CD4-positive, alpha-beta T cell (primary cell): ENCODE measurements at places on chromosomes 1 and 21. TPM values are rescaled to one million over a fixed set of nuclear protein-coding genes. Genes with fewer than 3 reads are reported as not detected.

DNA sequence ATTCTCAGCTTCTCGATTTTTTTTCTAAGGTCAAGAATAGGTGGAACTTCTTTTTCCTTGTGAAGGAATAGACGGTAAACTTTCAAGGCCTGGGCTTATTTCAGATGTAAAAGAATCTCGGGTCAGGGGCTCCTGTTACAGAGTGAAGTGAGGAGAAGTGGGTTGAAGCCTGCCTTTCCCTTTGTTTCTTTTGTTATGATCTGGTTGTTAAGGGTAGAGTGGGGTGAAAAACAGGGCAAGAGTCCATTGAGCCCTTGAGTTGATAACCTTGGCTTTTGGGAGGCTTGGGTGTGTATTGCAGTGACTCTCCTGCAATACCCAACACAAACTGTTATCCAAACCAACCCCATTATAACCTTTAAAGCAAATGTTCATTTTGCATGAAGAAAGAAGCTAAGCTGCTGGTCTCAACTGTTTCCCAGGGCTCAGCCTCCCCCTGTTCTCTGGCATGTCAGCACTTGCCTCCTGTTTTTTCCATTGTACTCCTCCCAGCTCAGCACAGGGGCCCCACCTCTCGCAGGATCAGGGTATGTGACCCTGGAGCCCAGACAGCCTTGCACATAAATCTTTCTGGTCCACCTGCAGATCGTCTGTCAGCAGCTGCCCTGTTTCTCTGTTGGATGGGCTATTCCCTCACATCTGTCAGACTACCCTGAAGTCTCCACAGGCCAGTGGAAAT, 102.4 kb downstream of the CACHD1 start:
- no peaks in the 10 kb centered on the region for H3K27me3 ChIP-seq
- no peaks in the 10 kb centered on the region for H3K4me1 ChIP-seq
- no peak overlapping the region for H3K4me3 ChIP-seq
- no peak overlapping the region for H3K27ac ChIP-seq
- H3K36me3 ChIP-seq: no peaks in the 10 kb centered on the region
- no peak for DNase-seq

- no peaks in the 10 kb centered on the region for H3K4me1 ChIP-seq
- H3K36me3 ChIP-seq: no peaks in the 10 kb centered on the region
- H3K4me3 ChIP-seq: no peak overlapping the region
- peak; percentile 14 for DNase-seq
- no peak overlapping the region for H3K27ac ChIP-seq
These were observed 1.1 kb downstream of the TFF2 start for GRCh38 chr21:42349420-42350317.

The HES5 gene
- not detected for total RNA-seq

DNA sequence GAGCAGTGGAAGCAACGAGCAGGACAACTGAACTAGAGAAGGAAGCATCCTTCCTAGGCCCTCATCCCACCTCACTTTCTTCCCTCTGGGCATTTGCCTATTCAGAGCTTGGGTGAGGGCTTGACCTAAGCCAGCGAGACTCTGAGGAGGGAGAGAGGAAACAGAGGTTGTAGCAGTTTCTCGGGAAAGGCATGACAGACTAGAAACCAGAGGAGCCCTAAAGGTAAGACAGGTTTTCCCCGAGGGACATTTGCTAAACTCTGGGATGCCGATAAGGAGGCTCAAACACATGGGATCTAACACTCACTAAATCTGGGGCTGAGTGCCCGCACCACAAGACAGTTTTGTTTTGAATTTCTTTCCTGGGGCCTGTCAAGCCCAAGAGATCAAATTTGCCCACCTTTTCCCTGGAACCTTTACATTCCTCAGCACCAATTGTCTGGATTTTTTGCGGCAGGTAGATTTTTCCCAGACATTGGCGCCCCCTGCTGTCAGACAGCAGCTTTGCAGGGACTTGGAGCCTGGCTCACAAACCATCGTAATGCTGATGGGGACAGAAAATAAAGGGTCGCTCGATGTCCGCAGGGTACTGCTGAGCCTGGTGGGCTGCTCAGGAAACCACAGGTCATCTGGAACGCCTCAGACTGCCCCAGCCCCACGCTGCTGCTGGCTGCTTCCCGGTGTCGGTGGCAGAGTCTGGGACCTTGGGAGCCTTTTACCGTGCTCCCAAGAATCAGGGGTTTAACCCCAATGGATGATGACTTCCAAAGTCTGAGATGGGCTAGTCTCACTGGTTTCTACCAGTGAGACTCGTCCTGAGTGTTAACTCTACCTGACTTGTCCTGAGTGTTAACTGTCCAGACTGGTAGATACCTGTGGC, 23.4 kb upstream of the TSPAN2 start:
- no peak overlapping the region for H3K27ac ChIP-seq
- no peaks in the 10 kb centered on the region for H3K27me3 ChIP-seq
- peak; percentile 56 for DNase-seq
- H3K4me1 ChIP-seq: peaks cover 20% of the 10 kb centered on the region

- no peak overlapping the region for H3K4me3 ChIP-seq
- DNase-seq: no peak
- H3K4me1 ChIP-seq: no peaks in the 10 kb centered on the region
- no peaks in the 10 kb centered on the region for H3K36me3 ChIP-seq
These were observed 166.7 kb downstream of the ADGRL4 start for GRCh38 chr1:78839704-78840277.

The OR2L3 gene
- not detected for total RNA-seq

The OR2T35 gene
- total RNA-seq: not detected

The NBPF15 gene
- 89.5 TPM for total RNA-seq

The TMCO2 gene
- not detected for total RNA-seq

DNA sequence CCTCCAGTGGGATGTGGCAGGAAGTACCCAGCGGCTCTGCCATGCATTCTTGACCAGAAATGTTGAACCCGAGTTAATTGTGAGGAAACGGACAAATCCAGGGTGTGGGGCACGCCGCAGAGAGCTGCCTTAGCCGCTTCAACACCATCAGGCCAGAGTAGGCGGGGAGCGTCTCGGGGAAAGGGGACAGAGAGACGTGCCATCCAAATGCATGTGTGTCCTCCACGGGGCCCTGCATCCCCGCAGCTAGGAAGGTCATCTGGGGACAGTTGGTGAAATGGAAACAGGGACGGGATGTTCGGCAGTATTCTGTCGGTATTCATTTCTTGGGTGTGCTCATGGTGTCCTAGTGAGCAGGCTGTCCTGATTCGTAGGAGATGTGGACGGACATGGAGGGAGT, 59.1 kb upstream of the TRAPPC10 start:
- no peak overlapping the region for H3K4me3 ChIP-seq
- H3K27me3 ChIP-seq: no peaks in the 10 kb centered on the region
- no peak for DNase-seq
- H3K27ac ChIP-seq: no peak overlapping the region

DNA sequence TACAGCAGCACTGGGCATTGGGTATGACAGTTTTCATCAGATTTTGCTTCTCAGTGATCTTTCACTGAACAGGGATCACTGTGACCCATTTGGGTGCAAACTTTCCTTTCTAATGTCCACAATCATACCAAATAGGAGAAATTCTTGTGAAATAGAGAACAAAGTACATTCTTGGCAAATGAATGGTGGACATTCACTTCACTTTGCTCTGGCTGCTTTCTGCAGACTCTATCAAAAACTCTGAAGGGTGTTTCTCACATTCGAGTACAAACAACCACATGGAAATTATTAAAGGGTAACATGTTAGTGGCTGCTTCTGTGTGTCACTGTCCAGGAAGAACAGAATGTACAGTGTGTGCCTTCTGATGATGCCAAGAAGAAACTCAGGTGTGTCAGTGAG, 61.9 kb upstream of the ADAM30 start:
- H3K4me3 ChIP-seq: no peak overlapping the region
- H3K36me3 ChIP-seq: peaks cover 52% of the 10 kb centered on the region
- H3K27ac ChIP-seq: no peak overlapping the region
- no peak for DNase-seq

The INKA2 gene
- total RNA-seq: not detected

DNA sequence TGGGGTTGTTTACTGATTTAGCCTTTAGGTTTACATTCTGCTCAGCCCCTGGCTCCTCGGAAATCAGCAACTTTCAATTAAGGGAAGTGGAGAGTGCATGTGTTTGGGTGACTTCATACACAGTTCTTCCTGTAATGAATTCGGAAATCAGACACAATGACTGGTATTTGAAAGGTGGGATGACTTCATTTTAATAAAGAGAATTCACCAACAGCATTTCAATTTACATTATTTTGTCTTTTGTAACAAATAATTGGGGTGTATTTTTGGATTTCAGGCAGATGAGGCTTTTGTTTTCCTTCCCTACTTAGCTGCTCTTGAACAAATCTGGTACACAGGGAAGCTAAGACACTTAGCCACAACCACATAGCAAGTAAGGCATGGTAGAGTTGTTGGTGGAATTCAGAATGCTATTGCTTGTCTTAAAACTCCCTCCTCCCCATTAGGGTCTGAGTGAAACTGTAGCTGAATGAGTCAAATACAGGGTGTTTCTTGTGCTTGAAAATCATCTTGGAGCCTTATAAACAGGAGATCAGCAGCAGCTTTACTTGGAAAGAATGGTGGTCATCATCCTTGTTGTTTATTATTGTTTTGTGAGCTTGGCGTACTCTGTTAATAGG, 917 bp downstream of the STX12 start:
- no peaks in the 10 kb centered on the region for H3K36me3 ChIP-seq
- H3K4me3 ChIP-seq: peak overlapping the region; percentile 72
- no peak for DNase-seq
- peak overlapping the region; percentile 91 for H3K27ac ChIP-seq

GRCh38 chr1:23403735-23404486, 20.6 kb downstream of the TCEA3 start:
- H3K4me3 ChIP-seq: no peak overlapping the region
- peak; percentile 77 for DNase-seq
- H3K4me1 ChIP-seq: peaks cover 12% of the 10 kb centered on the region
- no peaks in the 10 kb centered on the region for H3K27me3 ChIP-seq
- H3K27ac ChIP-seq: no peak overlapping the region

- H3K4me3 ChIP-seq: no peak overlapping the region
- no peaks in the 10 kb centered on the region for H3K4me1 ChIP-seq
- no peaks in the 10 kb centered on the region for H3K27me3 ChIP-seq
- H3K36me3 ChIP-seq: no peaks in the 10 kb centered on the region
- no peak overlapping the region for H3K27ac ChIP-seq
These were observed 224.7 kb upstream of the KIAA0040 start for GRCh38 chr1:175417316-175417715.

DNA sequence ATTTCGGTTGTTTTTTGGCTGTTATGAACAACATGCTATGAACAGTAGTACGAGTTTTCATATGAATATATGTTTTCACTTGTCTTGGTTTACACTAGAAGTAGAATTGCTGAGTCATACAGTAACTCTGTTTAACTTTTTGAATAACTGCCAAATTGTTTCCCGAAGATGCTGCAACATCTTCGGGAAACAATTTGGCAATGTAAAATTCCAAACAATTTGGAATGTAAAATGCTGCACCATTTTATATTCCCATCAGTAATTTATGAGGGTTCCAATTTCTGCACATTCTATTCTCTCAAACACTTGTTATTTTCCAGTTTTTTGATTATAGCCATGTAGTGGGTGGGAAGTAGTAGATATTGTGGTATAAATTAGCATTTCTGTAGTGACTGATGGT, 11.6 kb downstream of the PCBP3 start:
- H3K4me3 ChIP-seq: no peak overlapping the region
- H3K36me3 ChIP-seq: no peaks in the 10 kb centered on the region
- no peak overlapping the region for H3K27ac ChIP-seq

DNA sequence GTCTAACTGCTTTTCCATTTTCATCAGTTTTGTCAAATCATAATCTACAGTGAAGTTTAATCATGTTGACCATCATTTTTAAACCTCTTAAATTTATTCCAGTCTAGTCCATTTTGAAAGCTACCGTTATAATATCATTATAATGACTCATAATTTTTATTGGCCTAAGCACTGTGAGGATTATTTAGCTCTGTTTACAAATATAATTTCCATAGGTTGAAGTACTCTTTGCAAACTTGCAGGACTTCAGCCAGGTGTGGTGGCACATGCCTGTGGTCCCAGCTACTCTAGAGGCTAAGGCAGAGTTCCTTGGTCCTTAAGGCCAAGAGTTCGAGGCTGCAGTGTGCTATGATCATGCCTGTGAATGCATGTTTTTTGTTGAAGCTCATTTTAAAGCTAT, 54.3 kb downstream of the MAP3K21 start:
- H3K27ac ChIP-seq: no peak overlapping the region
- no peaks in the 10 kb centered on the region for H3K27me3 ChIP-seq
- H3K4me1 ChIP-seq: no peaks in the 10 kb centered on the region
- no peak overlapping the region for H3K4me3 ChIP-seq
- no peaks in the 10 kb centered on the region for H3K36me3 ChIP-seq

The HSD3B2 gene
- not detected for total RNA-seq

DNA sequence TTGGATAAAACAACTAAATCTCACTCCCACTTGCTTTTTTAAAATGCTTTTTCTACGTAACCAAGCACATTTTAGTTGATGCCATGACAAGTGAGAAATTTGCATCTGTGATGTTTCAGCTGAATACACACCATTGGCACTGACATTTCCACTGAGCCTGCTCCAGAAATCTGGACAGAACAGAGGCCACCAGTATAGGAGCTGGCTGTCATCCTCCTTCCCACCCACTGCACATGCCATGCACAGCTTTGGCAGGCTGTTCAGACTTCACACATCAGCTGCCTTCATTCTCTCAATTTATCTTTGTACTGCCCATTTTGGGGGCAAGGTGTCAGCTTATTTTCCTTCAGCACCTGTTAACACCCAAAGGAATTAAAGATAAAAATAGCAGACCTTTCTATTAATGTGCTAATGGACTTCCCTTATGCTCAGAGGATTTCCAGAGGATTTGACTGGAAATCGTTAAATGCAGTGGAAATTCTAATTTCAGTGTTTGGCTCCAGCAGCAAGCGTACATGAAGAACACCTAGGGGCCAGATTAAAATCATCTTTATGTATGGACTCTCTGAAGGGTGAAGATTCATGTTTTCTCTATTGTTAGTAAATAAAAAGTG, 12.9 kb upstream of the PODN start:
- no peak for DNase-seq
- H3K4me3 ChIP-seq: no peak overlapping the region
- H3K27me3 ChIP-seq: no peaks in the 10 kb centered on the region
- no peak overlapping the region for H3K27ac ChIP-seq
- no peaks in the 10 kb centered on the region for H3K4me1 ChIP-seq
- peaks cover 56% of the 10 kb centered on the region for H3K36me3 ChIP-seq

DNA sequence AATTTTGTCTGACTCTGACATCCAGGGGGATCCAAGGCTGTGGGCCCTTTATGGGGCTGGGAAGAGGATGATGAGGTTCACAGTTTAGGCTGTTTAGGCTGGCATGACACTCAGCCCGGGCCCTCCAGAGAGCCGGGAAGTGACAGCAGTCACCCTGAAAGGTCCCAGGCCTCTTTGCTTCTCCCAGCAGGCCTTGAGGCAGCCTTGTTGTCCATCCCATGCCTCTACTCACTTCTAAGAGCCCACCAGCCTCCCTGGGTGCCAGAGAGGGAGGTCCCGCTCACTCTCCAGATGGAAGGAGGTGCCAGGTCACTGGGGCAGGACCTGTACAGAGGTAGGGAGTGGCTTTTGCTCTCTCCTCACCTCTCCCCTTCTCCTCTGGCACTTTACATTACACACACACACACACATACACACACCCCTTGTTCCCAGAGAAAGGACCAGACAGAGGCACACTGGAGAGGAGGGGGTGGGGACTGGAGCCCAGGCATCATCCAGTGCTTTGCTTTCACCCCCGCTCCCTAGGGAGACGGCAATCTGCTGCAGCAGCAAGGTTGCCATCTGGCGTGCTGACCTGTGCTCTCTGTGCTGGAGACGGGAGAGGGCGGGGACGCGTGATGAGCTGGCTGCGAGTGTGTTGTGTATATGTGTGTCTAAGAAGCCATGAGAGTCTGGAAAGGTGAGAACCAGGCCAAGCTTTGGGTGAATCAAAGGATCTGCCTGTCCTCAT, 4.6 kb downstream of the KLHDC8A start:
- H3K4me1 ChIP-seq: no peaks in the 10 kb centered on the region
- H3K36me3 ChIP-seq: no peaks in the 10 kb centered on the region
- H3K27ac ChIP-seq: no peak overlapping the region
- peaks cover 5% of the 10 kb centered on the region for H3K27me3 ChIP-seq
- no peak for DNase-seq
